ENCODE measurements at places on chromosomes 1 and 21.

DNA sequence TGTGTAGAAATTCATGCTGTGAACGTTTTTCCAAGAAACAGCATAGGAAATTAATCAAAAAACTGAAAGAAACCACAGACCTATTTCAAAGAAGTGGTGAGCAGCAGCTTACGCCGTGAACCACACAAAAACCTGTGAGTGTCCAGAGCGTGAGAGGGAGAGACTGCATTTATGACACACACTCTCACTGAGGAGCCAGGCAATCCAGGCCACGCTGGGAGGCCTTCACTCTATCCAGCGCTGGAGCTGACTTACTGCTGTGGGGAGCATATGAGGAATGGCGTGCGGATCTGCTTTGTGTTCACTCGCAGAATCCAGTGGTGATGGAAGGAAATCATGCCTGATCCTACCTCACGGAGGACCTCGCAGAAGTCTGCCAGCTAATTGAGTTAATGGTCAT lies 12.7 kb downstream of the ADAMTS1 start:
- DNase-seq, result no peak

DNA sequence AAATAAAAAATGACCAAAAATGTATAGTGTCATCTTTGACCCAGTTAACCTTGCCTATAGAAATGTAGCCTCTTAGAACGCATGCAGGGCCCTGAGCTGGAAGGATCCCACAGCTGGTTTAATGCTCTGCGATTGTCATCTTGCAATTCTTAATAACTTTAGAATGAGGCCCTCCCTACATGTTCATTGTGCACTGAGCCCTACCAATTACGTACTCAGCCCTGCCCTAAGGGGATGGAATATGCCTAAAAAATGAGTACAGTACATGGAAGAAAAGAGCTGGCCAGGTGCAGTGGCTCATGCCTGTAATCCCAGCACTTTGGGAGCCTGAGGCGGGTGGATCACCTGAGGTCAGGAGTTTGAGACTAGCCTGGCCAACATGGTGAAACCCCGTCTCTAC lies 57.8 kb upstream of the BCAR3 start:
- no peak for DNase-seq

DNA sequence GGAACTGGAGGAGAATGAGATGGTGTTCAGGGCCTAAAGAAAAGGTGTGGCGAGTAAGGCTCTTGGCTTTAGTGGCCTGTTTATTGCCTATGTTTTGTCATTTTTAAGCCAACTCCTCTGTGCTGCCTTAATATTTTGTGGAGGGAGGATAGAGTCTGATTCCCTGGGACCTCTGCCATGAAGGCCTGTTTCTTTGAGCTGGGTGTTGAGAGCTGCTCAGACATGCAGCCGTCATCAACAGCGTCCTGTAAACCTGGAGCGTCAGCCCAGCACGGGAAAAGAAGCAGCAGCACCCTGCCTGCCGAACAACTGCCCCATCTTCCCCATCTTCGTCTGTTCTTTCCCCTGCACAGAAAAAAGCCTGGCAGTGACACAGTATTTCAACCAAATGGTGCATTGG lies 27.1 kb upstream of the SNX27 start:
- DNase-seq, result no peak

DNA sequence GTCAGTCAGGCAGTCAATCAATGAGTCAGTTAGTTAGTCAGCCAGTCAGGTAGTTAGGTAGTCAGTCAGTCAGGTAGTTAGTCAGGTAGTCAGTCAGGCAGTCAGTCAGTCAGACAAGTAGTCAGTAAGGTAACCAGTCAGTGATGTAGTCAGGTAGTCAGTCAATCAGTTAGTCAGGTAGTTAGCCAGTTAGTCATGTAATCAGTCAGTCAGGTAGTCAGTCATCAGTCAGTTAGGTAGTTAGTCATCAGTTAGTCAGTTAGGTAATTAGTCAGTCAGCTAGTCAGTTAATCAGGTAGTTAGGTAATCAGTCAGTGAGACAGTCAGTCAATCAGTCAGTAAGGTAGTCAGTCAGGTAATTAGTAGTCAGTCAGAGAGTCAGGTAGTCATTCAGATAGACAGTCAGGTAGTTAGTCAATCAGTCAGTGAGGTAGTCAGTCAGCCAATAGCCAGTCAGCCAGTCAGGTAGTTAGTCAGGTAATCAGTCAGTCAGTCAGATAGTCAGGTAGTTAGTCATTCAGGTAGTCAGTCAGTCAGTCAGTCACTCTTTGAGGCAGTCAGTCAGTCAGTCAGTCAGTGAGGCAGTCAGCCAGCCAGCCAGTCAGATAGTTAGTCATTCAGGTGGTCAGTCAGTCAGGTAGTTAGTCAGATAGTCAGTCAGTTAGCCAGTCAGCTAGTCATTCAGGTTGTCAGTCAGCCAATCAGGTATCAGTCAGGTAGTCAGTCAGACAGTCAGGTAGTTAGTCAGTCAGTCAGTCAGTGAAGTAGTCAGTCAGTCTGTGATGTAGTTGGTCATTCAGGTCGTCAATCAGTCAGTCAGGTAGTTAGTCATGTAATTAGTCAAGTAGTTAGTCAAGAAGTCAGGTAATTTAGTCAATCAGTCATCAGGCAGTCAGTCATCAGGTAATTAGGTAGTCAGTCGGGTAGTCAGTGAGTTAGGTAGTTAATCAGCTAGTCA lies 15.3 kb downstream of the KRTAP10-1 start:
- no peak for DNase-seq
